Mucosa of descending colon (tissue), 3 donors: ENCODE measurements at places on chromosomes 6 and 20.

- DNase-seq: no peak
These were observed 145.1 kb upstream of the FKBP1C start for GRCh38 chr6:63066055-63066704.

- no peak for DNase-seq
These were observed 78.7 kb downstream of the TMEM170B start for GRCh38 chr6:11616200-11616611.

DNA sequence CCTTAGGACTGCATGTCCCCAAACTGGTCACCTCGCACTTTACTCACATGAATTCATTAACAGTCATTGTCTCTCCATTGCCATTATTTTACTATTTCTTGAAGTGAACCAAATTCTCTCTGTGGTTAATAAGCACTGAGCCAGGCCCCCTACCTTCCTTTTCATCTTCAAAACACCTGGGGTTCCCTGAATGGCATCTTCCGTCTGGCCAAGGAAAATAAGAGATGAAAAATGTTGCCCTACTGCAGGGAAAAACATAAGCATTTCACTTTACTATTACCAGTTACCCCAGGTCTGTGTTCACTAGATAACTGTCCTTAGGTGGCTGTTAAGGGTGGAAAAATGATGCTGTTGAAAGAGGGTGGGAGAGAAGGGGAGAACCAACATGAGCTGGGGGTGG lies 10.0 kb upstream of the NKX2-2 start:
- no peak for DNase-seq

GRCh38 chr6:45567879-45568278 lies 190.1 kb upstream of the SUPT3H start:
- DNase-seq: no peak

DNA sequence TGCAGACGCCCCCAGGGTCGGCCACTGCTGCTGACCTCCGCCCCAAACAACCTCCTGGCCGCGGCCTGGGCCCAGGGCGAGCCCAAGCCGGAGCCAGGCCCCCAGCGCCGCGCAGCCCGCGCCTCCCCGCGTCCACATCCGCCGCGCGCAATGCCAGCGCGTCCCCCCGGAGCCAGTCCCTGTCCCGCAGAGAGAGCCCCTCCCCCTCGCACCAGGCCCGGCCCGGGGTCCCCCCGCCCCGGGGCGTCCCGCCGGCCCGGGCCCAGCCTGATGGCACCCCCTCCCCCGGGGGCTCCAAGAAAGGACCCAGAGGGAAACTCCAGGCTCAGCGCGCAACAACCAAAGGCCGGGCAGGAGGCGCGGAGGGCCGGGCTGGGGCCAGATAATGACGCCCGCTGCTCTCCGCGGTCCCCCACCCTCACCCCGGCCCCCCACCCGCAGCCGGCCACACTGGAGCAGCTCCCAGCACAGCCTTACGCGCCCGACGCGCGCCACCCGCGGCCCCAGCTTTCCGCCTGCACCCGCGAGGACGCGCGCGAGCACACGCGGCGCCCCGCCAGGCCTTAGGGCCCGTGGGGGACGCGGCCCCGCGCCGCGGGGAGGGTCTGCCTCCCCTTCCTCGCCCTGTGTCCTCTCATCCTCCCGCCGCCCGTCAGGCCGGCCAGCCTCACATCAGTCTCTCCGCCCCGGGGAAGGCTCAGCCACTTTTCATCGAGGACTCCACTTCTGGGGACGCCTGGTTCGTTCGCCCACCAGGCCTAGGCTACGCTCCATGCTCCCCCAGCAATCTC lies 12.9 kb upstream of the SLC22A7 start:
- no peak for DNase-seq

GRCh38 chr20:61968932-61969331 lies 96.7 kb downstream of the TAF4 start:
- DNase-seq: no peak

GRCh38 chr6:137261761-137262160 lies 42.6 kb upstream of the IFNGR1 start:
- no peak for DNase-seq

DNA sequence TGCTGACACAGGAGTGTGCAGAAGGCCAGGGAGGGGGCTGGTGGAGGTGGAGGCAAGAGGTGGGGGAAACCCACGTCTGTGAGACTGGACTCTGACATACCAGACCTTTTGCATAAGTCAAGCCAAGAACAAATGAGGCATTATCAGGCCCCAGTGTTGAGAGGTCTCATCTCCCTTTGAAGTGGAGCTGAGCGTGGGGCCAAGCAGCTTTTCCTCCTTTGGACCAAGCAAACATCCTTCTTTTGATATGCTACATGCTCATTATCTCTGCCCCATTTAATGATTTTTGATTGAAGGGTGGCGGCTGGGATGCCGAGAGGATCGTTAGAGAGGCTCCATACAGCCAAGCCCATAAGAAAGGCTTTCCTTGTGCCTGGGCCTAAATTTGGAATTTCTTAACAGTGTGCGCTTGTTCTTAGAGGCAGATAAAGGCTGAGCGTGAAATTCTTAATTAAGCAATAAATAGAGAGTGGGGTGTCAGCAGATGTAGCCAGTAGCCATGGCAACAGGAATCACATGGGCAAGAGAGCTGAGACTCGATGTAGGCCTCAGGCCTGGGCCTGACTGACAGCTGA lies 244.5 kb downstream of the PKHD1 start:
- DNase-seq: no peak

DNA sequence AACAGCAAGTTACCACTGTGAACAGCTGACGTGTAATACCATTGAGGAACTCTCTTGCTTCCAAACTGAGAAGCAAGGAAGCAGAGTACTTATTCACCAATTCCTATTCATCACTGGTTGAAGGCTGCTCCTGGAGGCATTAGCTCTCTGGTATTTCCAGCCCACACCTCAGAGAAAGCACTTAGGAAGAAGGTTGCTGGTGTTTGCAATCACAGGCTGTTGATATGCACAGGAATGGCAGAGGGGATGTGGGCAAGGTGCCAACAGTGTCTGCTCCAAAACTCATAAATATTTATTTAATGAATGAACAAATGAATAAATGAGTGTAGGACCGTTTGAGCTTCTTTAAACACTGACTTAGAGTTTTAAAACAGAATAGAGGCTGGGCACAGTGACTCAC lies 6.9 kb upstream of the RRBP1 start:
- no peak for DNase-seq

GRCh38 chr6:141077355-141078333 lies 1055.1 kb upstream of the GJE1 start:
- no peak for DNase-seq

DNA sequence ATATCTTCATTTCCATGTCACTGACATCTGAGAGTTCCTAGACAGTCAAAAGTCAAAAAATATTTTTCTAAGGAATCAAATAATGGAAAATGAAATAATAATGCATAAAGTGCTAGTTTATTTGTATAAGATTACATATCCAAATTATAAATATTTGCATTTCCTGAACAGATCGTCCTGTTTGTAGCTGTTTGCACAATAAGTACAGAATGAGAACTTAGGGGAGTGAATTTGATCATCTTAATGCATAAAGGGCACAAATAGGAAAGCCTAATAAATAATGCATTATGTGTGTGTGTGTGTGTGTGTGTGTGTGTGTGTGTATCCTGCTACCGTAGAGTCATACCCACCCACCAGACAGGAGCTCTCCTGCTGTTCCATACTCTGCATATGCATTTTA lies 521.0 kb upstream of the EPHA7 start:
- no peak for DNase-seq
